PC-9 (cell line): ENCODE measurements at places on chromosomes 4 and X. TPM values are rescaled to one million over a fixed set of nuclear protein-coding genes. Genes with fewer than 3 reads are reported as not detected.

- peak; percentile 3 for DNase-seq
These were observed 1443.5 kb upstream of the IGFBP7 start for GRCh38 chr4:58553679-58554078.

DNA sequence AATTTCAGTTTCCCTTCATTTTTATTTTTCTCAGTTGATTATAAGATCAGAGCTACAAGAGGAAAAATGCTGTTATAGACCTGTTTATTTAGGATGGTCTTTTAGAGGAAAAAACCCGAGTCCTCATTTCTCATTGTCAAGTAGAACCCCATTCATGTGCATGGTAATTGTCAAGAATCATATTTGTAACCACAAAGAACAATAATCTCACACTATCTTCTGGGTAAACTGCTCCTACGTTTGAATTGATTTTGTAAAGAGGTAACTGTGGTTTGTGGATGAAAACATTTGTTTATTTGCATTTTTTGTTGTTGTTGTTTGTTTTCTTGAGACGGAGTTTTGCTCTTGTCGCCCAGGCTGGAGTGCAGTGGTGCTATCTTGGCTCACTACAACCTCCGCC lies 23.8 kb downstream of the RAPGEF2 start:
- no peak for DNase-seq

LGI2 gene
- total RNA-seq = not detected in 2 replicates

MXRA5 gene
- not detected in 2 replicates for total RNA-seq
